Fibroblast of skin of abdomen (primary cell): ENCODE measurements at places on chromosomes 16 and 17.

- peak; percentile 28 for DNase-seq
Measured at GRCh38 chr17:60493847-60494321, 32.2 kb downstream of the APPBP2 start.

DNA sequence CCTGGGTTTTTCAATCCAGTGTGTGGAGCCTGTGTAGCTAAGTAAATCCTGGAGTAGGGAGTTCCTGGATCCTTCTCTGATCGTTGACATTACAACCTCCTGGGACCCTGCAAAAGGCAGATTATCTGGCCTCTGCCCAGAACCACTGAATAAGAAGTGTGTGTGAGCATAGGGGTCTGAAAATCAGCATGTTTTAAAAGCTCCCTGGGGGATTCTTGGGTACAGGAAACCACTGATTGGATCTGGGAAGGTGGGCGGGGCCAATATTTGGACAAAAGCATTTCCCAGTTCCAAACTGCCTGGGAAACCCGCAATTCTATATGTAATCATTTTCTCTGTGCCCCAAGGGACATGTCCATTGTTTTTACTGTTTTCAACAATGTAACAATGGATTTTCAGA, 27.2 kb upstream of the BEAN1 start:
- no peak for DNase-seq

- DNase-seq, result no peak
Measured at GRCh38 chr17:28533091-28533807, 19.2 kb downstream of the UNC119 start.

DNA sequence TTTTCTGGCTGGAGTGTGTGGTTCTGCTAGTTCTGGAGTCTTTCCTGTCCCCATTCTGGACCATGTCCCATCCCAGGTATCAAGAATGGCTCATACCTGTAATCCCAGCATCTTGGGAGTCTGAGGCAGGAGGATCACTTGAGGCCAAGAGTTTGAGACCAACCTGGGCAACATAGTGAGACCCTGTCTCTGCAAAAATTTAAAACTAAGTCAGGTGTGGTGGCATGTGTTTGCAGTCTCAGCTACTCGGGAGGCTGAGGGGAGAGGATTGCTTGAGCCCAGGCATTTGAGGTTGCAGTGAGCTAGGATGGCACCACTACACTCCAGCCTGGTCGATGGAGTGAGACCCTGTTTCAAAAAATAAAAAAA, 15.3 kb upstream of the WNT3 start:
- no peak for DNase-seq

DNA sequence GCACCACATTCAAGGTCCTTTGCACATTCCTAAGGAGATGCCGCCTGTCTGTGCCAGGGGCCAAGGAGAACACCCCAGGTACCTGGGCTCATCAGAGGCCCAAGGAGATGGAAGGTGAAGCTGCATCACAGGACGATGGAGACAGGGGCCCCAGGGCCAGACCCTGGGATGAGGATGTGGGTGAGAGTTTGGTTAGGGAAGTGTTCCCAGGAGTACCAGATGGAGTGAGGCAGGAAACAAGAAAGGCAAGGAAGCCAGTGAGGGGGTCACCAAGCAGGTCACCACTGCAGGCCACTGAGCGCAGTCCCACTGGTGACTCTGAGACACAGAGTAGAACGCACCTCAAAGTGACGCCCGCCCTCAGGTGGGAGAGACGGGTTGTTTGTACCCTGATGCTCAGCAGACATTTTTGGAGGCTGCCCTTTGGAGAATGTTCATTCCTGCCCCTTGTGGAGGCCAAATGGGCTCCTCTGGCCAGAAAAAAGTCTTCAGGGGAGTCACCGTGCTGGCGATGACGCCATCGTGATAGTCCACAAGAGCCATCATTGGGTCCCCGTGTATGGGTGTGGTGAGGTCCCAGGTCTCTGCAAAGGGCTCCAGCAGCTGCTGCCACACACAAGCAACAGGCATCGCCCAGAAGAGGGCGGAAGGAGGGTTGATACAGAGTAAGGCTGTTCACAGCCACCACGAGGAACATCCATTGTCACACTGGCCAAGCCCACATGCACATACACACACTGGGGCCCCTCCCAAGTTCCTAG, 57.5 kb downstream of the BEAN1 start:
- no peak for DNase-seq

DNA sequence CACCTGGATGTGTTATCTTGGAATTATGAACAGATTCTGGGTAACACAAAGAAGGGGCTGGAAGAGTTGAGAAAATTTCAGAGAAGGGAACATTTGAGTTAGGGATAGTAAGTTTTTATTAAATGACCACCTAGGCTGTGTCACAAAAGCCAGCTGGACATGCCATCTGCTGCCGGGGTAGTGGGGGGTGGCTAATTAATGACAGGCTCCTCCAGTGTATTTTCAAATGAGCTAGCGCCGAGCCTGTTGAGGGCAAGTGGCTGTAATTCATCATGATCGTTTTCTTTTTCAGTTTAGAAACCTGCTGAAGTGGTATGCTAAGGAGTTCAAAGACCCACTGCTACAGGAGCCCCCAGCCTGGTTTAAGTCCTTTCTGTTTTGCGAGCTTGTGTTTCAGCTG, 6.2 kb downstream of the TMEM97 start:
- DNase-seq, result no peak

- DNase-seq, result no peak
Measured at GRCh38 chr17:74963656-74964055, 8.9 kb downstream of the HID1 start.

DNA sequence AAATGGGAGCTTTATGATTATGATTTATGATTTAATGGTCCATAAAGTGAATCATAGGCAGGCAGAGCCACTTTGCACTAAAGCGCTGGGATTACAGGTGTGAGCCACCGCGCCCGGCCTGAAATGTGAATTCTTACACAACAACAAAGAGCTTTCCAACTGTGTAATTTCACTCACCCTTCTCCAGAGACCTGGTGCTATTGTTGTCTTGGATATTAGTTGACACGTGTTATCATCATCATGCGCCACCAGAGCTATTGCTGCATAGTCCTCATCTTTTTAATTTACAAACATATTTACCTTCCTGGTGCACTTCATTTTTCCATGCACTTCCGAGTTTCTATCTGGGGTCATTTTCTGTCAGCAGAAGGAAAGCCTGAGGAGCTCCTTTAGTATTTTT, 4.8 kb upstream of the UTS2R start:
- no peak for DNase-seq

GRCh38 chr16:372302-372983, 2.1 kb upstream of the MRPL28 start:
- DNase-seq, result no peak

- peak; percentile 42 for DNase-seq
Measured at GRCh38 chr16:59540621-59541020, 806.5 kb upstream of the GOT2 start.

- peak; percentile 56 for DNase-seq
Measured at GRCh38 chr17:68399638-68400403, 57.5 kb downstream of the WIPI1 start.

DNA sequence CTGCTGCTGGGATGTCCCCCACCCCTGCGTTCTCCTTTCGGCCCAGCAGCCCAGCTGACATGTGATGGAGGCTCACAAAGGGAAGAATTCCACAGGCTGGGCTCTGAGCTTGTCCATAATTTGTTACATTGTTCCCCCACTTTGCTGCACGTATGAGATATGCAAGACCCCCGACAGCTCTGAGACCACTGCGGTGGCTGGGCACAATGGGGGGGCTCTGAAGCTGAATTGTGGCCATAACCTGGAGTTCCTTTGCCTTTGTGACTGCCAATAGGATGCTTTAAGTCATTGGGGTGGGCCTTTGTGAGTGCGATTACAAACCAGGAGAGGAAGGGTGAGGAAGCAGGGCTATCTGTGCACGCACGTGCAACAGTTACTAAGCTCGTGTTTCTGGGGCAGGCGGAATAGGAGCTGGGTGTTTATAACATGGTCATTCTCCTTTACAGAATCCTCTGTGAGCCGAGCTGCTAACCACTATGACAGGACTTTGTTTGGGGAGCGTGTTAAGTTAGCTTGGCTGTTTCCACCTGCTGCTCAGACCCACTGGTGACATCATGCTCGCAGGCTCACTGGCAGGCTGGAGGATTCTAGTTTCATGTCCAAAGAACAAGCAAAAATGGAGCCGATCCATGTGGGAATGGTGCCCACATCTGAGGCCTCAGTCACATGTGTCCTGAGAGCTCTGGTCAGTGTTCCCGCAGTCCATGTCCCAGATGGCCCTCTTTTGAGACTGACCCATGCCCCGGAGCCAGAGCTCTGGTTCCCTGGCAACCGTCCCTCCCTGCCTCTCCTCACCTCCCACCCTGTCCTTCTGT, 208.3 kb upstream of the SALL1 start:
- no peak for DNase-seq

DNA sequence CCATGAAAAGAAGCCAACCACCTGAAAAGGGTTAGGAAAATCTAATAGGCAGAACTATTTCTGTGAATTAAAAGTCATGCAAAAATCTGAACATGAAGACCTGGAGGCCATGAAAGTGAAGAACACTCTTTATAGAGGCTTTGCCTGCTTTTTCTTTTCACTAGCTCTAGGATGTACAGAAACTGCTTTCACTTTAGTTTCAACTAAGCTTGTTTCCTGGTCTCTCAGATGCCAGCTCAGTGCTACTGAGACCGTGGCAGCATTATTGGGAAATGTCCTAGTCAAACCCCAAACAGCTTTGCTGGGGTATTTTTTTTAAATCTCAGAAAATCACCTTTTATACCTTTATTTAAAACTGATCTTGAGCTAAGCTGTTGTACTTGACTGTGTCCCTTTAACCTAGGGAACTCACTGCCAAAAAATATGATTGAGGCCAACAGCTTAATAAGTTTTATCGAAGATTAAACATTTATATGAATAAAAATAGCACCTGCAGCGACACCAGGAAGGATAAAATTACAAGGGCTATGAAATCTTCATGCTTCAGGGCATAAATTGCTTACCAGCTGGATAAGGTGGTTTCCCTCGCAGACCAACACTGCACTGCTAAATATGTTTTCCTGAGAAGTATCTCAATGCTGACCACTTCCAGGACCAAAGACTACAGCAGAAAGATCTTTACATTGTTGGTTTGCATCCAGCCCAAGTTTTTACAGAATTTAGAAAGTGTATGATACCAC, 621.8 kb upstream of the ZFHX3 start:
- no peak for DNase-seq
